ENCODE measurements at places on chromosomes 16 and 17. TPM values are rescaled to one million over a fixed set of nuclear protein-coding genes. Genes with fewer than 3 reads are reported as not detected.

PRKCA gene
- total RNA-seq: 40.4 TPM

PPY gene
- total RNA-seq: not detected

CORO1A gene
- 0.49 TPM for total RNA-seq

ALOX12 gene
- not detected for total RNA-seq

TERB1 gene
- total RNA-seq: 0.16 TPM

Data from hair follicle dermal papilla cell (primary cell).